ENCODE measurements at places on chromosomes 2 and 18.

DNA sequence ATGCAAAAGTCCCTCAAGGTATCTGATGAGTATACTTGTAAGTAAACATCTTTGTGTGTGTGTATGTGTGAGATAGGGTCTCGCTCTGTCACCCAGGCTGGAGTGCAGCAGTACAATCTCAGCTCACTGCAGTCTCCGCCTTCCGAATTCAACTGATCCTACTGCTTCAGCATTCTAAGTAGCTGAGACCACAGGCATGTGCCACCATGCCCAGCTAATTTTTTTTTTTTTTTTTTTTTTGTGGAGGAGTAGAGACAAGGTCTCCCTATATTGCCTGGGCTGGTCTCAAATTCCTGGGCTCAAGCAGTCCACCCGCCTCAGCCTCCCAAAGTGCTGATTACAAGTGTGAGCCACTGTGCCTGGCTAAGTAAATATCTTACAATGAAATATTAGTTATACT lies 23.2 kb downstream of the ADAM17 start:
- no peak for DNase-seq

DNA sequence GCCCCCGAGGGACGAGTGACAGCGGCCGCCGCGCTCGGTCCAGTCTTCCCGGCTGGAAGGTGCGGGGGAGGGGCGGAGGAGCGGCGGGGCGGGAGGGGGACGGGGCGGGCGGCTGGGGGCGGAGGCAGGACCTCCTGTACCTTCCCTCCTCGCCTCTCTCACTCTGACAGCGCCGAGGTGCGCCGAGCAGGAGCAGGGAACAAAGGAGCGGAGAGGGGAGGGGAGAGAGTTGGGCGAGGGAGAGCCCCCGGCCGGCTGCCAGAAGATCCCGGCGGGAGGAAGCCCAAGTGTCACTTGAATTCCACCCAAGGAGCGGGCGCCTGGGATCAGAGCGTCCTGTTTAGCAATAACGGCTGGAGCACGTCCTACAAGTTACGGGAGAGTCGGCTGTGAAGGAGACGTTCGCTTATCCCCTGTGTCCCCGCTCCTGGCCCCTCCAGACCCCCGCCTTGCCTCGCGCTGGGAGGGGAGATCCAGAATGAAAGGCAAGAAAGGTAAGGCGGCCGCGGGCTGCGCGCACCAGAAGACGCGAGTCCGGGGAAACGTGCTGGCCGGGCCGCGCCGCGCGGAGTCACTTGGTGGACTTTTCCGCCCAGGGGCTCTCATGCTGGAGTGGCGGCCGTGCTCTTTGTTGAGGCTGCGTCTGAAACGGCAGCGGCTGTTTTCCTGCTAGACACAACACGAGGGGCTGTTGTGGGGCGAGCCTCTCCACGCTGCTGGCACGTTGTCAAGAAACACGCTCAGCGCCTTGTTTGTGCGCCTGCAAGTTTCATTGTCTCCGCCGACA lies at the start of gene TGIF1:
Gene TGIF1 (plus strand): TSS at position 161 of the 787 bp plus-strand sequence. CDS start 318 bp downstream, at position 479.
- peak; percentile 76 for DNase-seq

DNA sequence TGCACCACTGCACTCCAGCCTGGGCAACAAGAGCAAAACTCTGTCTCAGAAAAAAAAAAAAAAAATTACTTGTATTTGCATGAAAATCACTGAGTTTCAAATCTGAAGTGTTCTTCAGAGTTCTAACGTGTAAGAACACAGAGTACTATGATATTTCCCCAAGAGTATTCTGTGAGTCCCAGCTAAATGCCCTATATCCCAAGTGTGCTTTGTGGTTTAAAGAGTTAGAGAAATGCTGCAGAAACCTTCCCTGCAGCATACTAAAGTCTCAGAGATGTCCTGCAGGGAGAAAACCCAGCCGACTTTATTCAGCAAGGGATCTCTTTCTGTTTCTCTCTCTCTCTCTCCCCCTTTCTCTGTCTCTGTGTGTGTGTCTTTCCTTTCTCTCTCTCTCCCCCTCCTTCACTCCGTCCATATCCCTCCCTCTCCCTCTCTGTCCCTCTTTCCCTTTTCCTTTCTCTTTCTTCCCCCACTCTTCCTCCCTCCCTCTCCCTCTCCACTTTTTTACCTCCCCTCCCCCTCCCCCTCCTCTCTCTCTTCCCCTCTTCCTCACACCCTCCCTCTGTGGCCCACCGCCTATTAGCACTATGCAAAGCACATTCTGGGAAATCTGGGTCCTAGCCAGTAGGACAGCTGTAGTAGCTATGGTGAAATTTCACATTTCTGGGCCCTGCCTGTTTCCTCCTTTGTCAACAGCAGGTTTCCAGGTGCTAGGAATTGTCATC lies 54.2 kb downstream of the ACTR2 start:
- DNase-seq: no peak

- DNase-seq: no peak
These were observed 28.7 kb upstream of the MYCN start for GRCh38 chr2:15911686-15912085.

- DNase-seq: no peak
These were observed 500.9 kb upstream of the DSEL start for GRCh38 chr18:68017385-68017784.

GRCh38 chr2:120545521-120546047 lies 190.1 kb upstream of the GLI2 start:
- DNase-seq: no peak

DNA sequence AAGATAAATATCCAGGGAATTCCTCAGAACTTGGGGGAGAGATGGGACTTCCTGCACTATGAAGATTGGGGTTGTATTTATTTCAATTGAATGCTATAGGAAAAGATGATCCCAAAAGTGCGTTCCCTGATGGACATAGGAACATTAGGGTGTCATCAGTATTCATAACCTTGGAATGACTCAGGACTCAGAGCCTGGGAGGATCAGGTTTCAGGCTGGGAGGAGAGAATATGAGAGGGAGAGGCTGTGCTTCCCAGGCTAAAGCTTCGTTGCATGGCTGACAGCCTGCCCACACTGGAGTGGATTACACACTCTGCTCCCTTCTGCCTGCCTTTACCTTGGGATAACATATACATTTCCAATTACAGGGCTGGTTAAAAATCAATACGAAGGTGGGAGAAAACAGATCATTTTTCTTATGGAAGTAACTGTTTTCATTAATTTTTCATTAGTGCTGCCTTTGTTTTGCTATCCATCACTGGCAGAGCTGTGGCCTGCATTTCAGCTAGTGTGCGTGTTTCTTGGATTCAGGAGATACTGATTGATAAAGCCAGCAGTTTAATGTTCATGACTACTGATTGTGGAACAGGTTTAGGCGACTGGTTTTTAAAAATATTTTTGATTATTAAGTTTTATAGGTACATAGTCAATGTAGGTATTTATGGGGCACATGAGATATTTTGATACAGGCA lies 118.7 kb downstream of the KCTD1 start:
- DNase-seq: peak; percentile 84

GRCh38 chr2:85371045-85371444 lies 16.5 kb downstream of the ELMOD3 start:
- no peak for DNase-seq

GRCh38 chr2:60832621-60833020 lies 48.8 kb upstream of the REL start:
- DNase-seq: no peak

DNA sequence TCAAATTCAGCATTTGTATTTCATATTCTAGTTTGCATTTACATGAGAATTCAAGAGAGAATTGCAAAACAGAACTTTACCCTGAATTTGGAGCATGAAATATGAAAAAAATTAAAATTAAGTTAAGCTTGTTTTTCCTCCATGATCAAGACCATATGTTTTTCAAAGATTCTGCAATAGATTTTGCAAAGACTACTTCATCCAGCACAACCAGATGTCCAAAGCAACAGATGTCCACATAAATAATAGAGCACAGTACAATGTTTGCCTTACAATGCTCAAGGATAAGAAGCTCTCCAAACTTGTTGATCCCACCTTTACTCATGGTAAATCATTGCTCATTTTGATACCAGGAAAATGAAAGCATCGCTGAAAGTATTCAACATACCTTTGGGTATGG lies 25.6 kb downstream of the FAP start:
- no peak for DNase-seq

- no peak for DNase-seq
These were observed 110.2 kb upstream of the LRP1B start for GRCh38 chr2:142241016-142241415.

DNA sequence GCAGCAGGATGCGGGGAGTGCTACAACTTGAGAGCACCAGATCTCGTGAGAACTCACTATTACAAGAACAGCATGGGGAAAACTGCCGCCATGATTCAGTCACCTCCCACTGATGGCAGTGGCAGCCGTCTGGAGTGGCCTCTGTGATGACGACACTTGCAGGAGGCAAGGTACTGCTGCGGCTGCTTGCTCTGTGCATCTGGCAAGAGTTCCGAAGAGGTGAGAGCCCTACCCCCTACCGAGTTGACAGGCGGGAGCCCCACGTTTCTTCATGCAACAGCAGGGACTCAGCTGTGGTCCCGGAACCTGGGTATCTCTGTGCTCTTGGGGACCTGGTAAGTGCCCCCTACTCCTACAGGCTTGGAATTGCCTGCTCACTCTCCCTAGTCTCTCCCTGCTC lies 1672.7 kb upstream of the TMEFF2 start:
- no peak for DNase-seq

DNA sequence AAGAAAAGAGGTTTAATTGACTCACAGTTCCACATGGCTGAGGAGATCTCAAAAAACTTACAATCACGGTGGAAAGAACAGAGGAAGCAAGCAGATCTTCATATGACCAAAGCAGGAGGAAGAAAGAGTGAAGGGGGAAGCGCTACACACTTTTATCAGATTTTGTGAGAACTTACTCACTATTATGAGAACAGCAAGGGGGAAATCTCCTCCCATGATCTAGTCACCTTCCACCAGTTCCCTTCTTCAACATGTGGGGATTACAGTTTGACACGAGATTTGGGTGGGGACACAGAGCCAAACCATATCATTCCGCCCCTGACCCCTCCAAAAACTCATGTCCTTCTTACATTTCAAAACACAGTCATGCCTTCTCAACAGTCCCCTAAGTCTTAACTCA lies 54.2 kb downstream of the G6PC2 start:
- no peak for DNase-seq

- DNase-seq: no peak
These were observed 548.0 kb upstream of the SALL3 start for GRCh38 chr18:78431606-78432005.

- DNase-seq: no peak
These were observed 4.2 kb upstream of the FN1 start for GRCh38 chr2:215439980-215440512.

DNA sequence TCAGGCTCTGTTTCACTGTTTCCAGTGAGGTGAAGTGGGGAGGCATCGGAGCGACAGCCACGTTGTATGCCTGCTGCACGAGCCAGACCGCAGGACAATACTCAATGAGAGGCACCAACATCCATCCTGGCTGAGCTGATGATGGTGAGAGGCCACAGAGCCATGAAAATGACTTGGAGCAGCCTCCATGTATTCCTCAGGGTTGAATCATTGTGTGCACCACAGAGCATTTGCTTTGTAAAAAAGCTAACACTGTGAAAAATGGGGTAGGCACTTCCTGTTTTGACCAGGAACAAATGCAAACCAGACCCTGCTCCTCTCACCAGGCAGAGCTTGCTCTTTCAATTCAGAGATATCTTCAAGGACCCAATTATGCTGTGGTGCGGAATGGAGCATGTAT lies 87.2 kb downstream of the LPIN1 start:
- no peak for DNase-seq

GRCh38 chr2:230048010-230048671 lies 20.6 kb downstream of the SLC16A14 start:
- no peak for DNase-seq

DNA sequence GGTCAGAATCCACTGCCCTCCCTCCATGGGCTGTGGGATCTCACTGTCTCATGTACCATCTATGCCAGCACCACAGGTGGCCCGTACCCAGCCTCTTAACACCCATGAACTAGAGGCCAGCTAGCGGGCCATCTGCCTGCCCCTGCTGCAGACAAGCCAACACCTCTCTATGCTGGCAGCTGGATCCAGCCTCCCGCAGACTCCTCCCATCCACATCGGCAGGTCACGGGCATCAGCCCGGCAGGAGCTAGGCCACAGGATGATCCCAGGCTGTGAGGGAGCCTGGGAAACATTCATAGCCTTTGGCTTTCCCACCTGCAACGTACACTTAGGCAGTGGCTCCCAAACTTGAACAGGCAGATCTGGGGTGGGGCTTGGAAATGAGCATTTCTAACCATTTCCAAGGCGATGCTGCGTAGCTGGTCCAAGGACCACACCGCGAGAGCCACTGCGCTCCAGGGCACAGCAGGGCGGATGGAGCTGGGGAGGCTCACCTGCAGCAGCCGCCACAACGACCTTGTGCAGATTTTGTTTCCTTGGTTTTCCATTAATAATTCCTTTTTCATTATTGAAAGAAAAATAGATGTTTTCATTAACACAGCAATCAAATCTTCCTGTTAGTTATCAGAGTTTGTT lies 114.7 kb downstream of the KCNF1 start:
- no peak for DNase-seq

GRCh38 chr18:47204908-47205522 lies 28.9 kb upstream of the IER3IP1 start:
- peak; percentile 20 for DNase-seq

- DNase-seq: no peak
These were observed 281.1 kb upstream of the MGAT5 start for GRCh38 chr2:133972786-133973185.

GRCh38 chr2:105494683-105495425 lies 96.0 kb upstream of the FHL2 start:
- DNase-seq: no peak

DNA sequence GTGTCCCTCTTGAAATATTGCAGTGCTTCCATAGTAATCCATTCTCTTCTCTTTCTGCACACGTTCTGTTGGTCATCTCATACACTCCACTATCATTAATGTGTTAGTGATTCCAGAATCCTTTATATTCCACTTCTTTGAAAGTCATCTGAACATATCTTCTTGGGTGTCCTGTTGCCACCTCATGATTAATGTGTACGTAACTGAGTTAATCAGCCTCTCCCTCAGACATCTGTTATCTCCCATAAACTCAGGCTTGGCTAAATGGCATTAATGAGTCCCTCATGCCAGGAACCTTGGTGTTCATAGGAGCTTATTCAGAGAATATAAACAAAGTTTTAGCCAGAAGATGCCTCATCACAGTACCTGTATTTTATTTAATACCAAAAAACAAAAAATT lies 126.4 kb downstream of the NCOA1 start:
- DNase-seq: no peak

GRCh38 chr18:79355433-79356335 lies 40.0 kb upstream of the NFATC1 start:
- no peak for DNase-seq

DNA sequence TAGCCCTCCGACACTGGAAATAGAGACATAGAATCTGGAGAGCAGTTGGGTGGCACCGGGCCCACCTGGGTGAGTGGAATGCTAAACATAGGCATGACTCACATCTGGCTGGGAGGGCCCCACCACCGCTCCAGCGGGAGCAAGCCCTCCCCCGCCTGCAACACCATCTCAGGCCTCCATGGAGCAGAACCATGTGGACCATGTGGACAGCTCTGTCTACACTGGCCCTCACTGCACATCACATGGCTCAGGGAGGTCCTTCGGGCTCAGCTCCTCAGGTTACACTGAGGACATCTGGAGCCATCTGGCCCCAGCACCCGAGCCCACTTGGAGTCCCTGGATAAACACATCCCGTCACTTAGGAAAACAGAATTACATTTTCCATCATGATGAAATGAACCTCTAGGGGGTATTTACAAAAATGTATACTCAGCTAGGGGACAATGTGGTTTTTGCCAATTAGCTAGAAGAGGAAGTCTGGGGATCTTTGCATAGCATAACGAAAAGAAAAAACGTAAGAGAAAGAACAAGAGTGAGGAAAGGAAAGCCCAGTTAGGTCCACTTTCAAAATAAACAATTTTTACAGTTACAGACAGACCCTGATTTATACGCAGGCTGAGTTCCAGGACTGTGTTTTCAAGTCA lies 30.7 kb upstream of the MLPH start:
- DNase-seq: peak; percentile 37

Measured in RWPE1 (cell line).